ENCODE measurements at places on chromosomes 1 and 21. TPM values are rescaled to one million over a fixed set of nuclear protein-coding genes. Genes with fewer than 3 reads are reported as not detected.
A peak's percentile ranks its signal among the peaks of the same experiment; 100 is the strongest.

ZNF593 gene
- 45.7 TPM for total RNA-seq

DNA sequence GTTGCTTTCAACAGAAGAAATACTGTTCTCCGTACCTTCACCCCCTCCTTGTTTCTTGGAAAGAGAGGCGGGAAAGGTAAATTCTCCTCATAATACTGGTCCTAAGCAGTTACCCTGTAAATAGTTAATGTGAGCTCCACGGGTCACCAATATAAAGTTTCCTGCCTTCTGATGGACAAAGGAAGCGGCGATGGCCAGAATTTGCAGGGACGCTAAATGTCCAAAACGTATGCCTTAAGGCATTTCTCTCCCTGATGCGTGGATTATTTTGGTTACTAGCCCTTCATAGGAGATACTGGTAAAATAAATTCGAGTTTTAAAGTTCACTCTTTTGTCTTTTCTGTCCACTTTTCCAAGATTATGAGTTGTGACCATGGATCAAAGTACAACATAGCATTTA lies 898 bp upstream of the PTGS2 start:
- no peak for DNase-seq

TSTD1 gene
- total RNA-seq = not detected

GRCh38 chr1:115929881-115930280 lies 46.4 kb upstream of the SLC22A15 start:
- DNase-seq = peak; percentile 51

DNA sequence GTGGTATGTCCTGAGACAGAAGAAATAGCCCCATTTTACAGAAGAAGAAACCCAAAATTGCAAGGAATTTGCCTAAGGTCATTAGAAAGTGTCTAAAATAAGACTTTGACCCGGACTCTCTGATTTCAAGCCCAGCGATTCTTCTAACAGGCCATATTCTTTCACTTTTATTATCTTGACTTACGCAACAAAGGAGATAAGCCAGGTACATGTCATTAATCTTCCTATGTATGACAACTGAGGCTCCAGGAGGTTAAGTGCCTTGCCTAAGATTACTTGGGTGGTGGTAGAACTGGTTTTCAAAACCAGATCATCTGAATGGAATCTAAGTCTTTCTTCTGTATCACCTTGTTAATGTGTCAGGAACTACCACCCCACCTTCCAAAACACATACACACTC lies 124.3 kb downstream of the PBX1 start:
- no peak for DNase-seq

GRCh38 chr1:231216498-231216897 lies 24.5 kb upstream of the GNPAT start:
- DNase-seq = no peak

- DNase-seq = no peak
These were observed 359.4 kb upstream of the ADAMTS5 start for GRCh38 chr21:27326301-27326700.

DNA sequence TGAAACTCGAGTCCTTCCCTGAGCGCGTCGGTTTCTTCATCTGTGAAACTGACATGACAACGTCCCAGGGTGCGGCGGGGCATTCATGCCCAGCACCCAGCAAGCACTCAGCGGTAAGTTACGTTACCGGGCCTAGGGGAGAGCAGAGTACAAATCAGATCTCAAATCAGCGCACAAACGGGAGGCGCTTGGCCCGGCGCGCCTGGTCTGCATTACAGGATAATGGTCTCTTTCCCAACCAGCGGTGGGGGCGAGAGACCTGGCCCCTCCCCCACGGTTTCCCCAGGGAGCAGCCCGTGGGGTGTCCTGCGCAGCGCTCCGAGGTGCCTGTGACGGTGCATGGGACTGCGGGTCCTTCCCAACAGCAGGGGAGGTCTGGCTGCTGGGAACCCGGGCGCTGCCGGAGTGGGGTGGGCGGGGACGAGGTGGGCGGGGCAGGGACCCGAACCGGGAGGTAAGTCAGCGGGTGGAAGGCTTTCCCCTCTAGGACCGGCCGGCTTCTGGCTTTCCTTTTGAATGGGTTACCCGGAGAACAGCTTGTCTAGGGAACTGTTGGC lies 1.0 kb downstream of the TMEM51 start:
- DNase-seq = no peak

DNA sequence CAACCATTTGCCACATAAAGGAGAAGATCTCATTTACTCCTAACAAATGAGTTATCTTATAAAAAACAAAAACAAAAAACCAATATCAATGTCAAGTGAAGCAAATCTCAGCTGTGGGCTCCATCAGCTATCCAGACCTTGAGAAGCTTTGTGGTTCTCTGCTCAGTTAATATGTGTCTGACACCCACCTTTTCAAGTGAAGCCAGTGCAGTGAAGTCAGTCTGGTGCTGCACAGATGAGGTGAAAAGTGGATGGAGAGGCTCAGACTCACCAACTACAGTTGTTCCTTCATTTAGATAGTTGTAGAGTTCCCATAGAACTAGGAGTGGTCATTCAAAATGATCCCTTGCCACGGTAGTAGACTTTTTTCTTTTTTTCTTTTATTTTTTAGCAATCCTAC lies 106.8 kb downstream of the NTNG1 start:
- no peak for DNase-seq

- DNase-seq = no peak
These were observed 55.3 kb upstream of the DSCAM start for GRCh38 chr21:40902299-40902698.

GRCh38 chr1:156705321-156705917 lies at the start of gene CRABP2:
Gene CRABP2 (minus strand): TSS chr1:156705583. CDS start chr1:156705446, 137 bp downstream.
- DNase-seq = peak; percentile 37

DNA sequence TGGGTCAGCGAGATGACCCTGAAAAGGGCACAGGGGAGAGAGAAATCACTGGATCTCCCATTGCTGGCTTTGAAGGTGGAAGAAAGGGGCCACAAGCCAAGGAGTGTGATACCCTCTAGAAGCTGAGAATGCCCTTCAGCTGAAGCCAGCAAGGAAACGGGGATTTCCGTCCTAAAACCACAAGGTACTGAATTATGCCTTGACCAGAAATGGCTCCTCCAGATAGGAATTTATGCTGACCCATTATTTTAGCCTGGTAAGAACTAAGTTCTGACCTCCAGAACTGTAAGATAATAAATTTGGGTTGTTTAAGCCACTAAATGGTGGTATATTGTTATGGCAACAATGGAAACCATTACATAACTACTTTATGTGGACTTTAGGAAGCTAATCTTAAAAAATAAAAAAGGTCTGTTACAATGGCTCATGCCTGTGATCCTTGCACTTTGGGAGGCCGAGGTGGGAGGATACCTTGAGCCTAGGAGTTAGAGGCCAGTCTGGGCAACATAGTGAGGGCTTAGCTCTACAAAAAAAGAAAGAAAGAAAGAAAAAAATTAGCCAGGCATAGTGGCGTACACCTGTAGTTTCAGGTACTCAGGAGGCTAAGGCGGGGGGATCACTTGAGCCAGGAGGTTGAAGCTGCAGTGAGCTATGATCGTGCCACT lies 3.6 kb upstream of the H6PD start:
- no peak for DNase-seq

DNA sequence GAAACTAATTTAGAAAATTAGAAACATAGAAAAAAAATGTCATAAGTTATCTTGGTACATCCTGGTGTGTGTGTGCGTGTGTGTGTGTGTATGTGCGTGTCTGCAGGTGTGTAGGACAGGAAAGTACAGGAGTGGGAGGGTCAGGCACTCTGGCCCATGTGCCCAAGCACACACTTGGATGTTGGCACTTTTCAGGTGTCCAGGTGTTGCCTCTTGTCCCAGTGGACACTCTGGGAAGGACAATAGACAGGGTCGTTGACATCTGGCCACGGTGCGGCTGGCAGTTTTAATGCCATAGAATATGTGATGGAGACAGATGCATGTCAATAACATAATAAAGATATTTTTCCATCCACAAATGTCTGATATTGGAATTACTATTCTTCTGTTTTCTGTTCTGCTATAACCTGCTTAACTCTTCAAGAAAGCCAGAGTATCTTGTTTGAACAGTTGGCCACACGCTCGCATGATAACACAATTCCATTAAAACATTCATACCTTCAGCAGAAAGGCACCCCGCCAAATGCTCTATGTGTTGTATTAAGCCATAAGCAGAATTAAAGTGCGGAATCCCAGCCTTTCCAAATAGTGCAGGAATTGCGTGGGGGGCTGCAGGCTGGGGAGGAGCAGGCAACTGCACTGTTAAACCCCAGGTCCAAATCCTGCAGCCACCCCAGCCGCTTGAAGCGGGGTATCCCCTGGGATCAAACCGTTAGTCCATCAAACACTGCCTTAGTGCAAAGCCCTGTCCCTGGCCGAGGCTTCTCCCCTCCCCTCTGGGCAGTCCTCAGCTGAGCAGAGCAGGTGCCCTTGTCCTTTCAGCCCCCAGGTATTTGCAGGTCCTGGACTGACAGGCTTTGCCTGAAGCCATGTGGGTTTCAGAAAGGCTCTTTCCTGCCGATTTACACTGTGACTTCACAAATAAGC lies 390.0 kb downstream of the CAMTA1 start:
- no peak for DNase-seq

GRCh38 chr1:207463021-207463420 lies 8.9 kb downstream of the CR2 start:
- peak; percentile 27 for DNase-seq

- DNase-seq = no peak
These were observed 7.1 kb downstream of the NHLH2 start for GRCh38 chr1:115833856-115834255.

DNA sequence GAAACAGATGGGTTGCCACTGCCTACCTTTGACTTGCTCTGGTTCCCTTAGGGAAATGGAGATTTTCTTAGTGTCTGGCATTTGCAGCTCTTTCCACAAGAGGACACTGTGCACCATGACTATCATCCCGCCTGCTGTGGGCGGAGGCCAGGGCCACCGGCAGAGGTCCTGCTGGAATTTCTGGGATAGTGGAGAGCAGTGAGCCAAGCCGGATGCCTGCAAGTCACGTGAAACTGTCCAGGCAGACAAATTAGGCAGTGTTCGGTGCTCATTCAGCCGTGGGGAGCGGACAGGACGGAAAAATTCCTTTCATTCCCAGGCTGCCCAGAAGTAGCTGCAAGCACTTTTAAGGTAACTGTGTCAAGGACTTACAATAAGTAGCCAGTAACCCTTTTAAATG lies 43.4 kb downstream of the IGSF5 start:
- peak; percentile 90 for DNase-seq

SAMD11 gene
- 43.5 TPM for total RNA-seq

IL20 gene
- total RNA-seq = not detected

- DNase-seq = no peak
These were observed 910 bp downstream of the LCE3A start for GRCh38 chr1:152621993-152622392.

- no peak for DNase-seq
These were observed 40.3 kb downstream of the PRRX1 start for GRCh38 chr1:170704256-170704655.

FOXO6 gene
- total RNA-seq = not detected

- DNase-seq = no peak
These were observed at the start of gene DENND2D for GRCh38 chr1:111199881-111200801. Gene DENND2D (minus strand): TSS chr1:111200646. CDS start chr1:111200459, 187 bp downstream.

VANGL2 gene
- total RNA-seq = not detected

- DNase-seq = no peak
These were observed 70.0 kb upstream of the PTGS2 start for GRCh38 chr1:186750257-186750656.

- DNase-seq = no peak
These were observed 46.3 kb downstream of the ELAPOR1 start for GRCh38 chr1:109160071-109160840.

GRCh38 chr1:27994060-27994459 lies 34.3 kb downstream of the XKR8 start:
- DNase-seq = no peak

DNA sequence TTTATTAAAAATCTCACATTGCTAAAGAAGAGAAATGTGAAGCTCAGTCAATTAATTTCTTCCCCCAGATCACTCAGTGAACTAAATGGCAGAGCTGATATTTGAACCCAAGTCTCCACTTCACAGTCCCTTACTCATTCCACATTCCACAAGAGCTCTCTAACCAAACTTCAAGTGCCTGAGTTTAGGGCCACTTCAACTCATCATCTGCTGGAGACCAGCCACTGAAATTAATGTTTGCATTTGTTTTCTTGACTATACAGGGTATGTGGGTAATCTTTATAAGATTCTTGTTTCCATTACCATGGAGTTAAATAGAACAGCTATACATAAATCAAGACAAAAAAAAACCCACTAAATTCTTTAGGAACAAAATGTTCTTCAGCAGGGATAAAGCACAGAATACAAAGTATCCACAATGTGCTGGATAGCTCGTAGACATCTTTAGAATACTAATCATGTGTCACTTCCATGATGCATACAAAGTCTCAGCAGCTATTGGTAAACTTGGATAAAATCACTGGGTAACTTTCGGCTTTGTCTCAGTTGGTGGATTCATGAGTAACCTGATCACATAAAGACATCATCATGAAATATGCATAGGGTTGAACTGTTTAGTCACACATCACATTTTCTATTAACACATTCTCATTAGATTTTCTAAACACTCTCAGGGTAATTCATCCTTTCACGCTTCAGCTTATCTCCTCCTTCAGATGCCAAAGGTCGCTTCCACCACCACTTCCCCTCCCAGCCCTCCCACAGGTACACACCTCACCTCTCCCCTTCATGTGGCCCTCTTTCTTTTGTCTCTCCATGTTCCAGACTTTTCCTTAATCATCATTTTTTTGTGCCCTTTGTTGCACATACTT lies 89.8 kb downstream of the LRRC53 start:
- no peak for DNase-seq

- no peak for DNase-seq
These were observed 11.8 kb downstream of the TPM3 start for GRCh38 chr1:154179946-154180687.

CLEC20A gene
- not detected for total RNA-seq

GRCh38 chr1:16321176-16321867 lies 31.0 kb downstream of the FBXO42 start:
- no peak for DNase-seq

DNA sequence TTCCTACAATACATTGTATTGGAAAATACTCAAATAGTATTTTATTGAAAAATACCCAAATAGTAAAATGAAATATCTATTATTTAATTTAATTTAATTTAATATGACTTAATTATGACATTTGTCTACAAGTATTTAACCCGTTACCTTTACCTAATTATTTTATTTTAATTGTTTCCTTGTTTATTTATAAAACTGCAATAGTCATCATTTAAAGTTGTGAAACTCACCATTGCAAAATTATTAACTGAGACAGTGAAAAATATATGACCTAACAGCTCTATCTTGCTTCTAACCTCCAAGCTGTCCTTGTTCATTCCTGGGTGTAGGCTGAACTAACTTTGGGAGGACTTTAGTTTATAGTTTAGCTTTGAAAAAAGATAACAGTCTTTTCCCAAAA lies 300.6 kb upstream of the POGK start:
- DNase-seq = no peak

DNA sequence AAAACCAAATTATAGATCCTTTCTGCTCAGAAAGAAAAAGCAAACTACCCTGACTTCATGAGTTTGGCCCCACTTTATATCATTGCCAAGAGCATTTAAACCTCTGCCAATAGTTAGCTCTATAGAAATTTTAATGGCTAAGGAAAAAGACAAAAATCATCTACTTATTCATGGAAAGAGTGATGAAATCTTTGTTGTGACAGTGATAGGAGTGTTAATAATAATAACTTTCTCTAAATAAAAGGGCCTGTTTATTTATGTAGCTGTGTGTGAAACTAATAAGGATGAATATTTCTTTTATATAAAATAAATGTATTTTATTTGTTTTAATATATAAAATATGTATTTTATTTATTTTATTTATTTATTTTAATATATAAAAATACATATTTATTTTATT lies 6.4 kb downstream of the CHODL start:
- no peak for DNase-seq
